GM03348 (cell line): ENCODE measurements at places on chromosomes 13 and 19.

- peak; percentile 90 for DNase-seq
Measured at GRCh38 chr19:12766051-12766521, 9.3 kb downstream of the HOOK2 start.

DNA sequence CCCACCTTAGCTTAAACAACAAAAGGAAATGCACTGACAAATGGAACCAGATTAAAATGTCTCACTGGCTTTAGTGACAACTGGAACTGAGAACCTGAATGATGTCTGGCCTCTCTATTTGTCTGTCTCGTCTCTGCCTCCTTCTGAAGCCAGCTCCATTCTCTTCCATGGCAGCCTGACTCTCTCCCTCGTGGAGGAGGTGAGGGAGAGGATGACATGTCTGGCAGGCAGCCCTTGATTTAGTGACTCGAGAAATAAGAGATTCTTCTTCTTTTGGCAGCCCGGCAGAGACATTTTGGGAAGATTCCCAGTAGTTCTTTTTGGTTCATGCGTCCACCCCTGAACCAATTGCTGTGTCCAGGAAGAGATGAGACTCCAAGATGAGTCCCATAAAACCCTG lies 131.7 kb downstream of the KLF5 start:
- no peak for DNase-seq

GRCh38 chr19:43501661-43502418 lies 2.7 kb downstream of the PHLDB3 start:
- DNase-seq, result no peak

GRCh38 chr13:33644581-33645543 lies 173.1 kb upstream of the RFC3 start:
- peak; percentile 55 for DNase-seq

DNA sequence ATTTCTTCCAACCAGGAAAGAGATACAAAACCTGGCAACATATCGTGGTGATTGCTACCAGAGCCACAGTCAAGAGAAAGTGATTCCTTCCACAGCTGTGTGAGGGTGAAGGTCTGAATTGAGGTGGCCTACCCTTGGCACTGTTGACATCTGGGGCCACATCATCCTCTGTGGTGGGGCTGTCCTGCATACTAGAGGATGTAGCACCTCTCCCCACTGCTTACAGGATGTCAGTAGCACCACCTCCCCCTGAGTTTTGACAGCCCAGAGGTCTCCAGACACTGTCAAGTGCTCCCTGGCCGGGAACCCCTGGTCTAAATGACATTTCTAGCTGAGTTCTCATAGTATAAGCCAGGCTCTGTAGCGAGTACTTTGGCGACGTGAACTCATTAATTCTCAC lies 15.5 kb downstream of the PTGER1 start:
- no peak for DNase-seq

DNA sequence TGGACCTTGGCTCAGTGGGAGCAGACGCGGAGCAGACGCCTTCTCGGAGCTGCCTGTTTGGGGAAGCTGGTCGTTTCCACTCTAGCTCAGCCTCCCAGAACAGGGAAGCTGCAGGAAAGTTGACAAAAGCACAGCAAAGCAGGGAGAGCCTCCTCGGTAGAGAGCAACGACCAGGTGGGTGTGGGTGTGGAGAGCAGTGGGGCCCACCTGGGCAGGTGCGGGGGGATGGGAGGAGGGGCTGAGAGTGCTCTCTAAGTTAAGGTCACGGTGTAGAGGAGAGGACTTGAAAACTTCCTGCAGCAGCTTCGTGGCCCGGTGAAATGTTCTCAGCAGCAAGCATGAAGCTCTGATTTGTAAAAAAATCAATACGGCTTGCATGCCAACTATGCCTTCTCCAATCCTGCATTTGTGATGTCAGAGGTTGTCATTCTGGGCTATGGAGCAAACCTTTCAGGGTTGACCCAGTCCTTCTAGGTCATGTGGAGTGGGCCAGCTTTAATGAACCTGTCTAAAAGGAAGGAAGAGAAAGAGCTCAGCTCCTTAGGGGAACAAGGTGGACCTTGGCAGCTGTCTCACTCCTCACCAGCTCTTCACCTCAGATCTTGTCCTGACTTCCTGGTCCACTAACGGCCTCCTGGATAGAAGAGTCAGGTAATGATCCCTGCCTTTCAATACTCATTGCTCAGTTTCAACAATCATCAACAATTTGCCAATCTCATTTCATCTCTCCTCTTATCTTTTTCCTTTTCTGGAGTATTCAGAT lies 85.8 kb upstream of the UBL3 start:
- DNase-seq, result no peak

GRCh38 chr13:93955904-93956303 lies 523.6 kb downstream of the DCT start:
- no peak for DNase-seq

DNA sequence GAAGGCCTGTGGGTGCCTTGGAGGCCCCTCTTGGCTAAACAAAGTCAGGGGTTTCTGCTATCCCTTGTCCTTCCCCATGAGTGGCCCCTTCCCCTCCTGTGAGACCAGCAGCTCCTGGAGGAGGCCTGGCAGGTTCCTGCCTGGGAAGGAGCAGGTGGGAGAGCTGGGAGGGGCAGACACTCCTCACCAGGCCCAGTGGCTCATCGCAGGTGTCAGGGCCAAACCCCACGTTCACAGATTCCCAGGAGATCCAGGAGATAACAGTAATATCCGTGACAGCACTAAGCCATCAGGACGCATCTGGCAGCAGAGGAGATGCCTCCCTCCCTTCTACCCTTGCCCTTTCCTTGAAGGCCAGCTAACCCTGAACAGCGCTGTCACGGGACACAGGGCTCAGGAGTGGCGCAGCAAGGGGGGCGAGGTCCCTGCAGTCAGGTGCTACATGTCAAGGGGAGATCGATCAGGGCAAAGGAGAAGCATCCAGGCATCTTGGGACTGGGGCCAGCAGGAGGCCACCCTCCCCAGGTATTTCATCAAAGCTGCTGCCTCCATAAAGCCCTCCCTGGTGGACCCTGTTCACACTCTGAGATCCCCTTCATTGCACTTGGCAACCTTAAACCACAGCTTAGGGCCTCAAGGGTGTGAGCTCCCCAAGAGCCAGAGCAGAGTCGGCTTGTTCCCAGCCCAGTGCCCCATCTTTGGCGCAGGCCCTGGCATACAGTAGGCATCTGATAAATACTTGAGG lies 4.8 kb downstream of the CEBPA start:
- no peak for DNase-seq

GRCh38 chr13:81917810-81918209 lies 1576.9 kb upstream of the SPRY2 start:
- DNase-seq, result no peak

DNA sequence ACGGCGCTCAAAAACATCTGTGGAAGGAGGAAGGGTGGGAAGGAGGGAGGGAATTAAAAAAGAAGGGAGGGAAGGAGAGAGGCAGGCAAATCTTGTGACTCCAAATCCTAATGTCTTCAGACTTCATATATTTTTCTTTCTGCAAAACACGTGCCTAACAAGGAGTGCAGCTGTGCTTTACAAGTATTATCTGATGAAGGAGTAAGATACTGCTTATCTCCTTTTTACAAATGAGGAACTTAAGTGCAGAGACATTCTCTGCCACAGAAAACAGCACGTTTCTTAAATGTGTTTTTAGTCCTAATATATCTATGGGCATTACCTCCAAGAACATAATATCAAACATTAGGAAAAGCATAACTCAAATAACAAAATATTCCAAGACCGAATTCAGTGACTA lies 6.5 kb downstream of the FLT3 start:
- no peak for DNase-seq

DNA sequence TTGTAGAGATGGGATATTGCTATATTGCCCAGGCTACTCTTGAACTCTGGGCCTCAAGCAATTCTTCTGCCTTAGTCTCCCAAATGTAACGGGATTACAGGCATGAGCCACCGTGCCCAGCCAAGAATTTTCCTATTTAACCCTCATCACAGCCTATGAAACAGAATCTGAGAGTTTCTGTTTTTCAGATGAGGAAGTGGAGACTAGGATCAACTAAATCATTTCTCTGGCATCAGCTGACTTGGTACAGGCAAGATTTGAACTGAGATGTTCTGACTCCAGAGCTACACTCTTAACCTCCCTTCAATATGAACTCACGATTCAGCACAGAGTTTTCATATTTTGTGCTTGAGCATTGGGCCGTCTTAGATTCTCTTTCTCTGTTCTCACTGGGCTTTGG lies 8.1 kb downstream of the ZNF460 start:
- DNase-seq, result no peak

DNA sequence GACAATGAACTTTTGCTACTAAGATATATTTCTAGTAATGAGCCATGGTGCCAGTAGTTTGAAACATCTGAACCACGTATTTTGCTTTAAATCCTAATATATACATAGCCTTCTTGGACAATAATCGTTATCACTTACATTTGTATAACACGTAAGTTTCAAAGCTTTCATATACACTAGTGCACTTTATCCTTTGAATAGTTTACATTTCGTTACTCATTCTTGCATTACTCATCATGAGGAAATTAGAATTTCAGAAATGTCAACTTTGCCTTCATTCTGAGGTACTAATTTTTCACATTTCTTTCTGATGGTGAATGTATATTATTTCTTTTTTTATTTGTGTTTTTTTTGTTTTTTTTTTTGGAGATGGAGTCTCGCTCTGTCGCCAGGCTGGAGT lies 5.8 kb downstream of the KBTBD7 start:
- DNase-seq, result no peak

GRCh38 chr19:29634002-29634401 lies 27.9 kb downstream of the POP4 start:
- DNase-seq, result no peak

- no peak for DNase-seq
Measured at GRCh38 chr13:20658451-20659040, 45.0 kb upstream of the IL17D start.

GRCh38 chr13:25923217-25924085 lies 128.4 kb downstream of the SHISA2 start:
- DNase-seq, result no peak

- no peak for DNase-seq
Measured at GRCh38 chr19:2063824-2064223, 12.8 kb upstream of the MKNK2 start.

DNA sequence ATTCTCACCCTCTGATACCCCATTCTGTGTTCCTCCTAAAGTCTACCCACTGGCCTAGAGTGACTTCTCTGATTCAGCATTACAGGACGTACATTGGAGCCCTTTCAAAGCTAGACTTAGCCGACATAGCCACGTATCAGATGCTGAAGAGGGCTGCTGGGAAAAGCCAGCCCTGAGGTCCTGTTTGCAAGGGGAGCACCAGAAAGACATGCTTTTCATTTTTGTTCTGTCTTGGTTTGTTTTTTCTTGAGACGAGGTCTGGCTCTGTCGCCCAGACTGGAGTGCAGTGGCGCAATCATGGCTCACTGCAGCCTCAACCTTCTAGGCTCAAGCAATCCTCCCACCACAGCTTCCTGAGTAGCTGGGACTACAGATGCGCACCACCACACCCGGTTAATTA lies 6.3 kb upstream of the ZSWIM4 start:
- peak; percentile 51 for DNase-seq

DNA sequence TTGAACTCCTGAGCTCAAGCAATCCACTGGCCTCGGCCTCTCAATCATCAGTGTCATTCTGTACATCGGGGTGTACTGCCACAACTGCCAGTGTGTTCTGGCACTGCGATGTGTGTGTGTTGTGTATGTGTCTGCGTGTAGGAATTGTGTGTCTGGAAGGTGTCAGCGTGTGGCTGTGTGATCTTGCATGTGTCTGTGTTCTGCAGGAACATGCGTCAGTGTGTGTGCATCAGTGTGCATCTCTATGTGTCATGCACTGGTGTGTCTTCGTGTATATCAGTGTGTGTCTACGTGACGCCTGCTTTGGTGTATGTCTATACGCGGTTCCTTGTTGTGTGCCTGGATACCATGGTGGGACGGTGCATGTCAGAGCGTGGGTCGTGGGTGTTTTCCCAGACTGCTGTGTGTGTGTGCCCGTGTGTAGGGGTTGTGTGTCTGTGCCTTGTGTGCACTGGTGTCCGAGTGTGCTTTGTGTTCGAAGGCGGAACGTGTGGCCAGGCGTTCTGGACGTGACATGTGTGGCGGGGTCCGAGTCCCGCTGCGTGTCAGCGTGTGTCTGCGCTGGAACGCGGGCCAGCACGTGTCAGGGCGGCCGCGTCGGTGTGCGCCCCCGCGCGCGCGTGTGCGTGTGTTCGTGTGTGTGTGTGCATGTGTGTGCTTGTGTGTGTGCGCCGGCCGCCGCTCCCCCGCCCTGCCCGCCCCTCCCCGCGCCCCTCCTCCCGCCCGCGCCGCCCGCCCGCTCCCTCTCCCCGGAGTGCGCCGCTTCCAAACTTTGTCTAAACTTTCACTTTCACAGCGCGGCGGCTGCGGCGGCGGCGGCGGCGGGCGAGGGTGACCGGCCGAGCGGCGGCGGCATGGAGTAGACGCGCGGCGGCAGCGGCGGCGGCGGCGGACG lies at the start of gene NFIX:
TSS of gene NFIX (plus strand) at position 775 of the 895 bp plus-strand sequence. CDS start 363 bp downstream, outside the sequence.
- peak; percentile 91 for DNase-seq

- DNase-seq, result no peak
Measured at GRCh38 chr19:18045307-18046050, 37.5 kb downstream of the ARRDC2 start.

- DNase-seq, result no peak
Measured at GRCh38 chr19:45897261-45897812, 5.1 kb downstream of the MYPOP start.

DNA sequence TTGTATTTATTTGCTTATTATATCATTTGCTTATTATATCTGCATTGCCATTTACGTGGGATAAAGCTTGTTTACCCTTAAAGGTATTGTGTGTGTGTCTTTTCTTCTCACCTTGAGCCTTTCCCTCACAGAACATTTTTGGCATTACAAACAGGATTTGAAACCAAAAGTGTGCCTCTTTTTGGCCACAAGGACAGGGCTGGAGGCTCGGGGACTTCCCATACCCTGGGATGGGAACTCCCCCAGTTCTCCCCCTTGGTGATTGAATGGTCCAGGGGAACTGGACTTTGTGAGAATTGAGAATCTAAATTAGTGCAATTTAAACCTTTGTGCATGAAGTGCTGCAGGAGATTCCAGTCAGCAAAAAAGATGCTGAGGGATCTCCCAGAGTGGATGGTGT lies 2.4 kb upstream of the ZNF506 start:
- no peak for DNase-seq

- no peak for DNase-seq
Measured at GRCh38 chr13:24038405-24038804, 122.1 kb upstream of the SPATA13 start.

GRCh38 chr19:1400281-1401137 lies 833 bp downstream of the GAMT start:
- peak; percentile 47 for DNase-seq

DNA sequence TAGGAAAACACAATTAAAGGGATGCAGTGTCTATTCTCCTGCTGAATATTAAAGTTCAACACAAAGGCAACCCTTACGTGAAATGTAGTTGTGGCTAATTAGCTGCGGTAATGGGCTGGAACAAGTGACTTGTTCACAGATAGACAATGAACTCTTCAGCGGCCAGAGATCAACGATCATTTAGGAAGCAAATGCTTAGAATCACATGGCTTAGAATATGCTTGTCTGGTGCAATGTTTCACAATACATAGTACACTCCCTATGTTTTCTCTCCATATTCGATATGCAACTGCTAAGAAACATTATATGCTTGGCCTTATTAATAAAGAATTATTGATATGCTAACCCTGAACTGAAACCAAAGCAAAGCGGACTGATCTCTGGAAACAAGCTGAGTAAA lies 25.7 kb upstream of the MTUS2 start:
- DNase-seq, result no peak
